Psoas muscle (tissue), 8 donors: ENCODE measurements at places on chromosomes 3 and 15. TPM values are rescaled to one million over a fixed set of nuclear protein-coding genes. Genes with fewer than 3 reads are reported as not detected.

- DNase-seq = no peak
Measured at GRCh38 chr15:28943611-28944230, 57.9 kb downstream of the APBA2 start.

Gene LDHAL6B
- not detected for total RNA-seq

DNA sequence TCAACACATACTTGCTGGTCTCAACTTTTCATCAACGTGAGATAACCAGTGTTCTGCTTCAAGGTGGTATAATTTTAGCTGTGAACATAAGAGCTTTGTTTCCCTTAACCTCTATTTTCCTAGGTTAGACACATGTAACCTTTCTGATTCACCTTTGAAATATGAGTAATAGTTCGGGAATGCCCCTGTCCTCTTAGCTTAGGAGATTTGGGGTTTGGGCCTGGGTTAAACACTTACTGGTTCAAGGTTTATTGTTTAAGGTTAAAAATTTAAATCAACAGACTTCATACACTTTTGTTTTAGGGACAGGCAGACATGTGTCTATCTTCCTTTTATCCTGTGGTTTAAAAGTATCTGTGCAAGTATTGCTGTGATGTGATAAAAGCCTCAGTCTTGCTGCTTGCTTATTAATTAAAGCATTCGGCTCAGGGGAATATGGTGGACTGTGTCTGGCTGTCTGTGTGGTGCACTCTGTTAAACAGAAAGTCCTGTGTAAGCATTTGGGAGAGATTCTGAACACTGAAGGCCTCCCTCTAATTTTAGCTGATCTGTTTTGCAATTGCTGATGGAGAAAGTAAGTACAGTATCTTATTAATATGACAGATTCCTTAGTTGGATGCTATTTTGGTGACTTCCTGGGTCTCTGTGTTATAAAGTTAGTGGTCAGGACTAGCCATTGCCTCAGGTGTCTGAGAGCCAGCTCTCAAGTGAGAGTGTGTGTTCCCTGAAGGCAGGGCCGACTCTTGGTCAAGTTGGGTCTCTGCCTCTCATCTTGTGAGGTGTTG lies 81.8 kb downstream of the USP13 start:
- no peak for DNase-seq

DNA sequence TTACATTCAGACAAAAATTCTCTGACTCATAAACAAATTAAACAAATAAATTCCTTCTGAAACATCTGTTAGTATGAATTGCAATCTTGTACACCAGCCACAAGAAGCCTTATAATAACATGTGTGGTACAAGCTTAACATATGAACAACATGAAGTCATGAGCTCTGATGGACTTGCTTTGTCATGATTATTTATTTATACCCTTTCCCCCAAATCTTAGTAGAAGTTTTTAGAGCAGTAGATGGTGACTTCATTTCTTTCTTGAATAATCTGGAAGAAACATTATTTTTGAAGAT lies 633.4 kb downstream of the EPHA3 start:
- DNase-seq = no peak

GRCh38 chr3:12158387-12159226 lies at the start of gene TIMP4:
TSS of gene TIMP4 (minus strand) at chr3:12158912. CDS start at chr3:12158840, 72 bp downstream.
- DNase-seq = peak; percentile 70

GRCh38 chr3:10389995-10390394 lies 69.1 kb upstream of the SEC13 start:
- no peak for DNase-seq

DNA sequence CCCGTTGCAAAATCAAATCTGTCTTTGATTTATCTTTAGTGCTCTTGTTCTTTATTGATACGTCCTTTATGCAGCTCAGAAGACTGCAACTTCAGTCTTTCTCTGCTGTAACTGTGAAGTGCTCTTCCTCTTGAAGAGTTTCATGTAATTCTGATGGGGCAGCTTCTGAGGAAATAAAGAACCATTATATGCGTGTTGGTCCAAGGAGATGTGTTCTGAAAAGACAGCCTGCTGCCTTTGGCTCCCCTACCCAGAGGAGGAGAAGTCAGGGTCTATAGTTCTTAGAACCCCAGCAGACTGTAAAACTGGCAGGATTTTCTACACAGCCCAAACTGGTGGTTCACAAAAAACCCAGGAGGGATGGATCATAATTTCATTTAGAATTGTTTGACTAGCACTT lies 22.4 kb upstream of the ABHD10 start:
- no peak for DNase-seq

DNA sequence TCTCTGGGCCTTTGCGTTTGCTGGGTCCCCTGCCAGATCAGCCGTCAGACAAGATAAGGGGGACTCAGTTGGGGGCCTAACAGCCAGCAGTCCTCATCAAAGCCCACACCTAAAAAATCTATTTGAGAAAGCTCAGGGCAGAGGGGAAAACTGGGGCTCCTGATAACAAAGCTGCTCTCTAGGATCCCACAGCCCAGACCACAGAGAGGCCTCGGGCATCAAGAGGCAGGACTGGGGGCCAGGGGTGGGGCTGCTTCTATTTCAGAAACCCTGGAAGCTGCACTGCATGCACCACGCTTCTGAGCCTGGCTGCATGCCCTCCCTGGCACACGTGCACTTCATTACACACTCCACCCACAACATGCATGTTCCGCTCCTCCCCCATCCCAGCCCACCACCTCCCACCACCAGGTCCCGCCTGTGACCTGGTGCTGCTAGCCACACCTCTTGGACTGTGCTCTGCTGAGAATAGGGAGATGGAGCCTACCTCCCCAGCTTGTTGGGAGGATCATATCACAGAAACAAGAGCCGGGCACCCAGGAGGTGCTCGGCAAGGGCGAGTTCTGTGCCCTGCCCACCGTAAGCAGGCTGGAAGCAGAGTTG lies 26.6 kb downstream of the FBLN2 start:
- peak; percentile 55 for DNase-seq

DNA sequence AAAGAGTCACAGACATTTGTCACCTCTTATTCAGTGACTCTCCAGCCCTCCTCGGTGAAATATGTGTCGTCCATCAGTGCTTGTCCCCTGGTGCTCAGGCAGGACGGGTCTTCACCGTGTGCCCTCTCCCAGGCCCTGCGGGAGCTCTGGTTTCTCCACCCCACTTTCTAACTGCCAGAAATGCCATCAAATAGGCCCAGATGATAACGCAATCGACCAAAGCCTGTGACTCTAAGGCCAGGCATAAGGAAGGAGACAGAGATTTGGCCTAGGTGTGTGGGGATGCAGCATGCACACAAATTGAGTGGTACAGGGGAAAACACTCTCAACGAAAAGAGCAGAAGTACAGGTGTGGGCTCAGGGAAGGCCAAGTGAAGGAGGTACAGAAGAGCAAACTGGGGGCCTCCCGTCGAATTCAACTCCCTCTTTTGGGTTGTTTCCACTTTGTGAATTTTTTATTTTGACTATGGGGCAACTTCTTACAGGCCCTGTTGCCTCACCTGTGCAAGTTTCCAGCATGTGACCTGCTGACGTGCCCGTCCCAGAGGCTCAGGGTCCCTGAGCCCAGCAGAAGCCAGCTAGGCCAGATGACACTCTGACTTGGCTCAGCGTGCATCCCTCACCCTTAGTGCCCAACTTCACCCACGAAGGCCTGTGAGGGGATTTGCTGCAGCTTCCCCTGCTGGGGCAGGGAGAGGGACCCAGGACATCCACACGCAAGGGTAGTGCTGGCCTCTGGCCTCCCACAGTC lies 4.7 kb downstream of the NUP210 start:
- no peak for DNase-seq

Gene ITIH1
- total RNA-seq = not detected

GRCh38 chr15:26889298-26889898 lies 22.5 kb downstream of the GABRA5 start:
- DNase-seq = no peak

GRCh38 chr3:172261054-172261453 lies 187.2 kb downstream of the GHSR start:
- no peak for DNase-seq

Gene TMC3
- total RNA-seq = not detected

Gene SNX4
- total RNA-seq = 30.1 TPM

Gene CCRL2
- 1.7 TPM for total RNA-seq

GRCh38 chr3:152586974-152587373 lies 248.0 kb upstream of the P2RY1 start:
- DNase-seq = no peak

GRCh38 chr3:81980596-81981494 lies 219.4 kb upstream of the GBE1 start:
- no peak for DNase-seq

Gene ISG20
- total RNA-seq = 5.0 TPM

Gene ZPLD1
- 0.50 TPM for total RNA-seq

Gene GLDN
- 1.1 TPM for total RNA-seq

DNA sequence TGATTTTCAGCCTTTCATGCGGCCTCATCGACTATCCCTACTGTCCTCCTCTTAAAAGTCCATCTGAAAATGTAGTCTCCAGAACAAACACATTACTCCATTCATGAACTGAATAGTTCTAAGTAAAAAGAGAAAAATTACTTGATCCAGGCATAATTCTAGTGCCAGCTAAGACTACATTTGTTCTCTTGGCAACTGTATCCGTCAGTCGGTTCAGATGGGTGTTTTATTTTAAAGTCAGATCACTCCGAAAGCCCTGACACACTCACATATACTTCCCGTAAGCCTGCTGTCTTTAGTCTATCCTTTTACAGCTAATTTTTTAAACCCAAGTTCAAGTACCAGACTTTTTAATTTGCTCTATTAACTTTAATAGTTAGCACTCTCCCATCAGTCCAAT lies 1102.7 kb downstream of the ROBO1 start:
- DNase-seq = no peak

Gene A4GNT
- not detected for total RNA-seq

DNA sequence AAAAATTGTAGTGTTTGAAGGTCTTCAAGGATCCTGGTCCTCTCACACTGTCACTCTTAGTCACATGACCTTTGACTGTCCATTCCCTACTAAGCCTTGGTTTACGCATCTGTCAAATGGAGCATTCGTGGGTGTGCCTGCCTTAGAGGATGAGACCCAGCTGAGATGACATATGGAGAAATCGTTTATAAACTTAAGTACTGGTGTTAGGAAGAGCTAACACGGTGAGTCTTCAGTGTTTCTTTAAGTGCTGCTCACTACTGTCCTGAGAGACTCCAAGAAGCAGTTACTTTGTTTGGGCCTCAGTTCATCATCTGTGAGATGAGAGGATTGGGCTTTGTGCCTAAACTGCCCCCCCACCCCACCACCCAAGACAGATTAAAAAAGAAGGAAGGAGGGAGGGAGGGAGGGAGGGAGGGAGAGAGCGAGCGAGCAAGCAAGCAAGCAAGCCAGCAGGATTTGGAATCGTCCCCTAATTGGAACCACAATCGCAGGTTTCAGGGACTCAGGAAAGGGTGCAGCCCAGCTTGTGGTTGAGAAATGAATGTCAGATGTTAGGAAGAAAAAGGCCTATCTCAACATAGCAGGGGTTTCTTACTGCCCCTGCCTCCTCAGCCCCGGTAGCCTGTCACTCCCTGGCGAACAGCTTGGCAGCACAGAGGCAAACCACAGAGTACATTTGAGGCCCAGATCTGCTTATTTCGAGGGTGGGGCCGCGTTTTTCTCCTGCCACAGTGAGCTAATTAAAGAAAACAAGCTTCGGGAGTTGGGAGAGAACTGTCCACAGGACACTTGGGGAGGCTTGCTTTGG lies 32.7 kb downstream of the SMAD3 start:
- DNase-seq = peak; percentile 75

DNA sequence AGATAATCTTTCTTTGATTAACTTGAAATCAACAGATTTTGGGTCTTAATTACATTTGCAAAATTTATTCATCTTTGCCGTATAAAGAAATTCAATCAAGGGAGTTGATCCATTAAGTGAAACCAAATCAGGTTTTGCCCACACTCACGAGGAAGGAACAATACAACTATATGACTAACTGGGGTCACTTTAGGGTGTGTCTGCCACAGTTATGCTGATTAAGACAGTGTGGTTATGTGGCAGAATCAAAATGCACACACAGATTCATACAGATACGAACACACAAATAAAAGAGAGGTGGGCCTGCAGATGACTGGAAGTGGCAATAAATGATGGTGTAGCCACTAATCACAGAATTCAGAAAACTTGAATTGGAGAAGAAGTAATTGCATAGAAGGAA lies 543.5 kb downstream of the GABRG3 start:
- DNase-seq = no peak

Gene TUSC7
- total RNA-seq = not detected

Gene SLC15A2
- total RNA-seq = 0.79 TPM

DNA sequence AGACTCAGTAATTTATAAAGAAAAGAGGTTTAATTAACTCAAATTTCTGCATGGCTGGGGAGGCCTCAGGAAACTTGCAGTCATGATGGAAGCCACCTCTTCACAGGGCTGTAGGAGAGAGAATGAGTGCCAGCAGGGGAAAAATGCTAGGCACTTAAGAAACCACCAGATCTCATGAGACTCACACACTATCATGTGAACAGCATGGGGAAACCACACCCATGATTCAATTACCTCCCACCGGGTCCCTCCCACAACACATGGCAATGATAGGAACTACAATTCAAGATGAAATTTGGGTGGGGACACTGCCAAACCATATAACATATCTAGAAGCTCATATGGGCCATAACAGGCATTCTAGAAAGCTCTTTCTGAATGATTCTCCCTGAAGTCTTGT lies 190.3 kb downstream of the WNT5A start:
- no peak for DNase-seq

Gene PTH1R
- total RNA-seq = 2.4 TPM

- no peak for DNase-seq
Measured at GRCh38 chr3:158540066-158540465, 30.9 kb upstream of the MLF1 start.

GRCh38 chr3:167967257-167968036 lies 128.3 kb downstream of the GOLIM4 start:
- DNase-seq = no peak

- no peak for DNase-seq
Measured at GRCh38 chr3:67947808-67948508, 293.5 kb upstream of the SUCLG2 start.
